ENCODE measurements at places on chromosomes 7 and 10. TPM values are rescaled to one million over a fixed set of nuclear protein-coding genes. Genes with fewer than 3 reads are reported as not detected.

DNA sequence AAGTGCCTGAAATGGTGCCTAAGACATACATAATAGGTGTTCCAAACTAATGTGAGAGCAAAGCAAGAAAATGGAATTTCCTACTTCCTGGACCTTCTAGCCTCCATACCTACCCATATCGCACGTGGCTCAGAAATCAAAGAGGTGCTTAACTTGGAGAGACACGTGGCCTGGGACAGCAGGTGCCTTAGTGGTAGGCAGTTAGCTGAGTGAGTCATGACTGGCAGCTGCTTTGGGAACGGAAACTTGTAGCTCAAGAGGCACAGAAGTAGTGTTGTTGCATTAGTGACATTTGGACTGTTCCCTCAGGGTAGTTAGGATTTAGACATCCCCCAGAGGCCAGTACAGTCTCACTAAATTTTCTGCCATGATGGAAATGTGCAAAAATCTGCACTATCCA, 12.0 kb upstream of the BMPER start:
- H3K4me1 ChIP-seq, result peaks cover 4% of the 10 kb centered on the region
- no peak for DNase-seq
- H3K27ac ChIP-seq, result no peak overlapping the region
- no peak overlapping the region for H3K4me3 ChIP-seq
- H3K27me3 ChIP-seq, result peaks cover 22% of the 10 kb centered on the region
- no peaks in the 10 kb centered on the region for H3K36me3 ChIP-seq

- H3K36me3 ChIP-seq, result no peaks in the 10 kb centered on the region
- H3K27ac ChIP-seq, result no peak overlapping the region
- H3K4me3 ChIP-seq, result no peak overlapping the region
- H3K27me3 ChIP-seq, result no peaks in the 10 kb centered on the region
- no peaks in the 10 kb centered on the region for H3K4me1 ChIP-seq
Measured at GRCh38 chr7:30080818-30081217, 52.6 kb downstream of the PLEKHA8 start.

MSMB gene
- total RNA-seq, result not detected

DNA sequence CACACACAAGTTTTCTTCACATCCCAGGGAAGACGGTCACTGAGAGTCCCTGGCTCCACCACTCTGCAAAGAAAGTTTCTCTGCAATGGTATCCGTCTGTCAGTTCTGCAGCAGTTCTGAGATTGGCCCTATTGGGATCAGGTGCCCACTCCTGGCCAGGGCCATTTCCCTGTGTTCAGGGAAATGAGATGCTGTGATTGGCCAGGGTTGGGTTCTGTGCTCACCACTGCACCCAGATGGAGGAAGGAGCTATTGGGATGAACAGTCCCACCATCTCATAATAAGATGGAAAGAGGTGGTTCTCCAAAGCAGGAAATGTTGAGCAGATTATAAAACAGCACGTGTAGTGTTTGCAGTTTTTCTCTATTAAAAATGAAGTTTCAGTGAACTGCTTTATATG, 13.3 kb upstream of the PIP4K2A start:
- H3K36me3 ChIP-seq, result no peaks in the 10 kb centered on the region
- no peaks in the 10 kb centered on the region for H3K27me3 ChIP-seq
- no peak overlapping the region for H3K27ac ChIP-seq
- H3K4me3 ChIP-seq, result no peak overlapping the region
- peaks cover 4% of the 10 kb centered on the region for H3K4me1 ChIP-seq

DNA sequence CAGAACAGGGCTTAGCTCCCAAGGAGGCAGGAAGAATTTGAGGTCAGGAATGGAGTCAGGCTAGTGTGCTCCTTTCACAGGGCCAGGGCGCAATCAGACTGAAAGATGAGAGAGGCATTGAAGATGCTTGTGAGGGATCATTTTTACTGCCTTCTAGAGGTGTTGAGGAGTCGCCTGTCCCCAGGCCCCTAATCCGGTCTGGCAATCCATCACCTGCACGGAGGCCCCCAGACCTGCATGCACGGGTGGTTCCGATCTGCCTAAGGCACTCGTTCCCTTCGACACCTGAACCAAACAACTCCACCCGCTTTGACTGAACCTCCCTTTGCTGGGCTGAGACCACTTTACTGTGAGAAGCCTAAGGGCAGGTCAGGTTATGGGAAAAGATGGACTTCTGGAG, 8.0 kb downstream of the FOXI2 start:
- no peaks in the 10 kb centered on the region for H3K36me3 ChIP-seq
- no peak overlapping the region for H3K27ac ChIP-seq
- H3K4me1 ChIP-seq, result no peaks in the 10 kb centered on the region
- H3K4me3 ChIP-seq, result no peak overlapping the region
- no peak for DNase-seq

STRIP2 gene
- total RNA-seq, result 12.1 TPM

- peak overlapping the region; percentile 87 for H3K4me3 ChIP-seq
- H3K27me3 ChIP-seq, result no peaks in the 10 kb centered on the region
- peaks cover 51% of the 10 kb centered on the region for H3K4me1 ChIP-seq
- peaks cover 31% of the 10 kb centered on the region for H3K36me3 ChIP-seq
Measured at GRCh38 chr7:107746006-107746405, 2.1 kb downstream of the CBLL1 start.
